ENCODE measurements at places on chromosomes 11 and 22.

DNA sequence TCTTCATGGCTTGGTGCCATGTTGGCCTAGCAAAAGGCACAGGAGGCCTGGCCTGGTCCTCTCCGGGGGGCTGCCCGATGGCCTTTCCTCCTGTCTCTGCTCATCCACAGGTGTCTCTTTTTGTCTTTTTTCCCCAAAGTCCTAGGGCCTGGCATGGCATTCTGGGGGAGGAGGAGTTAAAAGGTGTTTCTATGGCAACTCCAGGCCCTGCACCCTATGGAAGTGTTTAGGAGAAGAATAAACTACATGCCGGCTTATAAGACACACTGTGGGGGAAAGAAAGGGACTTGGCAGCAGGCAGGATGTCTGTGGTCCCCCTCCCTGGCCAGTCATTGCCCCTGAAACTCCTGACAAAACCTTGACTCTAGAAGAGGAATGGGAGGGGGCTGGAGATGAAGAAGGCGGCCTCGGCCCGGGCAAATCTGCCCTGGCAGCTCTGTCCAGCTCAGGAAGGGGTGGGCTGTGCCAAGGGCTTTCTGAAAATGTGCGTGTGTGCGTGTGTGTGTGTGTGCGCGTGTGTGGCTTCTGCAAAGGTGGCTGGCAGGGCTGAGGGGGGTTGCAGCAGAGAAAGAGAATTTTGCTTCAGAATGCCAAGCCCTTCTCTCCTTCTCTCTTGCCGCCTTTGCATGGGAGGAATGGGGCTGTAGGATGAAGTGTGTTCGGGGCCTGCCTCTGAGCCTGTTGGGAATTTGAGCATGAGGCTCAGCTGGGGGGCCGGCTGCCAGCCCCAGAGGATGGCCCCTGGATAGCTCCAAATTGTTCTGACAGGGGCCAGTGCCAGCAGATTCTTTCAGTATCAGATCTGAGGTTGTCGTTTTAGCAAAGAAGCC is 3.2 kb downstream of the TIMP3 start:
- no peak for DNase-seq

DNA sequence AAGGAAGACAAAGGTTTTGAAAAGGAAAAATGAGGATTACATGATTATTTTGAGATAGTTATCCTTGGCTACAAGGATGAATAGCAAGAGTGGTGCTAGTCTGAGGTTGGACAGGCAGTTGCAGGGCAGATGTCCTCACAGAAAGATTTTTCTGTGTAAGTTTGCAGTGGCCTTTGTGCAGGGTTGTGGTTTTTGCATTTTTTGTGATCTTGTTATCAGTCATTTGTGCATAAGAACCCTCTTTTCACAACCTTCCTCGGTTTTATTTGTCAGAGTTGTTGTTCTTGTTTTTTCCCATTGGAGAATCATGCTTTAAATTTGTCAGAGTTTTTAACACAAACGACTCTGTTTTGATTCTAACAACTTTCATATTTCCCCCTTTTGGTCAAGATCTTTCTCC is 1.4 kb downstream of the CCDC134 start:
- DNase-seq, result no peak

GRCh38 chr22:47847131-47847890 is 1084.9 kb downstream of the TBC1D22A start:
- no peak for DNase-seq

GRCh38 chr11:19380375-19380774 is 139.6 kb upstream of the E2F8 start:
- no peak for DNase-seq

DNA sequence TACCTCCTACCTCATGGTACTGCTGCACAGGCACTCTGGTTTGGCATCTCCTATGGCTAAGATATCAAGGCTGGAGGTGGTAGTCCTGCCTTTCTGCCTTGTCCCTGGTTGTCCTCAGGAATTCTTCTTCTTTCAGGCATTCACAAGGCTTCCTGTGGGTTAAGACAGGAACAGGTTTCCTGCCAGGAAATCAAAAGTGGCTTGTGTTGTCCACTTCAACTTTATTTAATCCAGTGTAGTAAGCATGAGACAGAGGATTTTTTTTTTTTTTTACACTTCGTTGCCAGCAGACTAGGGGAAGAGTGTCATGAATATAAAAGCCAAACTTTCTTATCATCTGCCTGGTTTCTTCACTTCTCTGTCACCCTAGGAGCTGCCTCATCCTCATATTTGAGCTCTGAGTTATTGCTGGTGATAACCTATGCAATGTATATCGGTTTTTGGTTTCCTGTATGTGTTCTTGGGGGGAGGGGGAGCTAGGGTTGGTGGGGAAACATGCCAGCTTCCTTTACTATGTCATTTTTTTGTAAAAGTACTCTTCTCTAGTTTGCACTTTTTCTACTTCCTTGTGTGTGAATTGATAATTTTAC is 50.2 kb downstream of the XKR3 start:
- no peak for DNase-seq

DNA sequence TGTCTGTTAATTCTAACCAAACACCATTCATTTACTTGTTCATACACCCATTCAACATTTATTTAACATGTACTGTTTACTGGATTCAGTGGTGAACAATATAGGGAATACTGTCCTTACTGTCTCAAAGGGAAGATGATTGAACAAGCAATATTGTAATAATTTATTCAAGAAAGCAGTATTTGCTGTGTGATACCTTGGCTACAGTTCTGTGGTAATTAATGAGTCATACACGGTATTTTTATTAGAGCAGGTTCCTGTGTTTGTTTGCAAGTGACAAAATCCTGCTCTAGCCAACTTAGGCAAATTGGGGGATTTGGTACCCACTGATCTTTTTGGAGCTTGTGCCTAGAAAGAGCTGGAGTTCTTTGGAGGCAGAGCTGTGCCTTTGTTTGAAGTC is 15.7 kb downstream of the PIH1D2 start:
- DNase-seq, result no peak

DNA sequence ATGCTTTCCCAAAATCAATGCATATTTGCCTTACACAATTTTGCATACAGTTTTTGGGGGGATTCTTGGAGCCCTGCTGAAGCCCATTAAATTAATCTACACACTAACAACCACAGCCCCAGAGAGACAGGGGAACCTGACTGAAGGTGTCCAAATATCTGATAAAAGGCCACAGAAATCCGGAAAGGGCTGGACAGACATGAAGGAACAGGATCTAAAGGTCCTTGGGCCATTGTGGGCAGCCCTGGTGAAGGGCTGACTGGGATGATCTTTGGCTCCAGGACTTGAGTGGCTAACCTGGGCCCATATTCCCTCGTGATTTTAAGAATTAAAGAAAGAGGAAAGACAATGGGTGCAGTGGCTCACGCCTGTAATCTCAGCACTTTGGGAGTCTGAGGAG is 6.8 kb upstream of the WDR74 start:
- no peak for DNase-seq

- no peak for DNase-seq
These were observed 5.7 kb upstream of the SUN2 start for GRCh38 chr22:38761202-38762162.

DNA sequence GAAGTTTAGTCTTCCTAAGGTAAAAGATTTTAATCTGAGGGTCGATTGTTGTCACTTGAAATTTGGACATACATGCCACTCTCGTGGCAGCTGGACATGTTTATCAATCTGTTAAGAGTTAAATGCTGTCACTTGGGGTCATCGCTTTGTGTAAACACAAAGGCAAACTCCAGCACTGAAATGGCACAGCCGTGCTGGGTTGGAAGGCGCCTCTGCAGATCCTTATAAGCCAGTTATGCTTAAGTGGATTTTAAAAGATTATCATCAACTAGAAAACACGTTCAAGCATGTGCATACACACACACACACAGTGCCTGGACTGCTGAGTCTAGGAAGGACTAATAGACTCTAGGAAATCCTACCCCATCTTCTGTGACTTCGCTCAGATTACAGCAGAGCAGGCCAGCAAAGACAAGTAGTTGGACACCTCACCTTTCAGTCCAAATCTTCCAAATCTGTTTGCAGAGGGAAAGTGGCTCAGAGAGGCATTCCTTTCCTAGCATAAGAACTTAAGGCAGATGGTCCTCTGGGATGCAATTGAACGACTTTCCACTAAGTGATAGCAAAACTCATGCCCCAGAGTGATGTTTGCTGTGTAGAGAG is 83.7 kb downstream of the CACNG2 start:
- no peak for DNase-seq

DNA sequence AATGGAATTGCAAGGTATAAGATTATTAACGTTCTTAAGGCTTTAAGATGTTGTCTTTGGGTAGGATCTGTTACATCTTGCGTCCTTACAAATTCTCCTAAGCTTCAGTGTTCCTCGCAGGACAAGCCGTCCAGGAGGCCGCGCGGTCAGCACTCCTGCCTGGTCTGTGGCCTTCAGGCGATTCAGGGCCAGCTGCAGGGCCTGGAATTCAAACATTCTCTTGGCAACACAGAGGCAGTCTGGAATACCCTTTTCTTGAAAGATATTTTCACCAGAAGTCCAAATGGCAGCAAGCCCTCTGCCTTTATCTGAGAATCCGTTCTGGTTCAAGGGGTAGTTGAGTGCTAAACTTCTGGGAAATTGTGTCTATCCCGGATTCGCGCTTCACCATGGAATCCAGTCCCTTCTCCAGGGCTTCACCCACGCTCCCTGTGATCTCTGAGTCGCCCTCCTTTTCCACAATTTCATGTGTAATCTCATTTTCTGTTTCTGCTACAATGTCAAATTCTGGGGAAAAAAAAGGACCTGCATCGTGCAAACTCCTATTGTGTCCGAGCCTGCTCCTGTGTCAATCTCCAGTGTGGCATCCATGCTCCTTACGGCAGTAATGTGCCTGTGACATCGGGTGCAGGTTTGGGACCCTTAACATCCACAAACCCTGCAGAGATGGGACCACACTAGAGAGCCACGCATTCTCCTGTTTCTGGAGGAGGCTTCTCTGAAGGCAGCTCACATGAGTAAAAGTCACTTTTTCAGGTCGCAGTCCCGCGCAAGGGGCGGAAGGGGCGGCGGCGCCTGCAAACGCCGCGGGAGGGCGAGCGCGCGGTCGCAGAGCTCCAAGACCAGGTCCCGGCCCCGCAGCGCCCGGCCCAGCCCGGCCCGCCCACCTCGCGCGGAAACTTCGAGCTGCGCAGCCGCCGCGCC is 25.4 kb upstream of the SORL1 start:
- peak; percentile 58 for DNase-seq

DNA sequence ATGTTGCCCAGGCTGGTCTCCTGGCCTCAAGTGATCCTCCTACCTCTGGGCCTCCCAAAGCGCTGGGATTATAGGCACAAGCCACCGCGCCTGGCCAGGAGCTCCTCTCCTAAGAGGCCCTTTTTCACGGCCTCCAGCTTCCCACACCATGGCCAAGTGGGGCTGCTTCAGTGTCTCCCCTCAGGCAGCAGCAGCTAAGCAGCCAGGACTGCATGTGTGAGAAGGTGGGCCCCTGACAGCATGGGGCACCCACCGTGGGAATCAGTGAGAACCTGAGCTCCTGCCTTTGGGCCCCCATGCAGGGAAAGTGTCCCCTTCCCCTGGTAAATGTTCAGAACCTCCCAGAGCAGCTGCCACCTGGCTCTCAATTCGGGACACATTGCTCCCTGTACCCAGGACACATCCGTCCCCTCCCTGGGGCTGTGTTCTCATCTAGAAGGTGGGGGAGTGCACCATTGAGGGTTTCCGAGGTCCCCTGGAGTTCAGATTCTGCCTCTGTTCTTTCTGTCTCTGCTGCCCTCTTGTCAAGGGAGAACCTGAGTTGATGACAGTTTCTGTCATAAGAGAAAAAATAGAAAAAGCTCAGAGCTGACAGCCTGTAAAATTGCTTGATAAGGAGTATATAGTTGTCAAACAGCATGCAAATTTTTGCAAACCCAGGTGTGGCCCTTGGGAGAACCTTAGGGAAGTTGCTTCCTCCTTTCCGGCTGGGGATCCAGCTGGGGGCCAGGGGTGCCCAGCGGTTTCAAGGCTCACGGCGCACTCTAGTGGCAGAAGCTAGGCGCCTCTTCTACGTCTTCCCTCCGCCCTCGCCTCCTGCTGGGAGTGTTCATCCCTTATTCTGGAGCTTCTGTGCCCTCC is 29.7 kb downstream of the FAM83F start:
- DNase-seq, result peak; percentile 63

- DNase-seq, result no peak
These were observed 15.9 kb downstream of the MED15 start for GRCh38 chr22:20523086-20523983.

Data from stimulated activated CD4-positive, alpha-beta T cell treated with anti-CD3 and anti-CD28 coated beads, Interleukin-12 subunit alpha, Interleukin-12 subunit beta, amount 100 ng/mL, for 4 hours (primary cell).